ENCODE measurements at places on chromosomes 7 and 10.

GRCh38 chr10:1267568-1267967 lies 211.4 kb downstream of the WDR37 start:
- no peak for DNase-seq

GRCh38 chr7:35032166-35032565 lies 5.1 kb downstream of the DPY19L1 start:
- no peak for DNase-seq

GRCh38 chr10:79430936-79431335 lies 14.5 kb downstream of the ZCCHC24 start:
- no peak for DNase-seq

DNA sequence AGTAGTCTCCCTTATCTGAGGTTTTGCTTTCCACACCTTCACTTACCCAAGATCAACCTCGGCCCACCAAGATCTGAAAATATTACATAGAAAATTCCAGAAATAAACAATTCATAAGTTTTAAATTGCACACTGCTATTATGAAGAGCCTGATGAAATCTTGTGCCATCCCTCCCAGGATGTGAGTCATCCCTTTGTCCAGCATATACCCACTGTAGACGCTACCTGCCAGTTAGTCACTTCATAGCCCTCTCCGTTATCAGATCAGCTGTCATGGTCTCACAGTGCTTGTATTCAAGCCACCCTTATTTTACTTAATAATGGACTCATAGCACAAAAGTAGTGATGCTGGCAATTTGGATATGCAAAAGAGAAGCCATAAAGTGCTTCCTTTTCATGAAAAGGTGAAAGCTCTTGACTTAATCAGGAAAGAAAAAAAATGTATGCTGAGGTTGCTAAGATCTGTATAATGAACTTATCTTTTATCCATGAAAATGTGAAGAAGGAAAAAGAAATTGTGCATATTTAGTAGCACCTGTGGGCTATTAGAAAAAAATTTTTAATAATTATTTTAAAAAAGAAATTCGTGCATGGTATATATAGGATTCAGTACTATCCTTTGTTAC lies 9.8 kb upstream of the MRPS16 start:
- DNase-seq = peak; percentile 90

DNA sequence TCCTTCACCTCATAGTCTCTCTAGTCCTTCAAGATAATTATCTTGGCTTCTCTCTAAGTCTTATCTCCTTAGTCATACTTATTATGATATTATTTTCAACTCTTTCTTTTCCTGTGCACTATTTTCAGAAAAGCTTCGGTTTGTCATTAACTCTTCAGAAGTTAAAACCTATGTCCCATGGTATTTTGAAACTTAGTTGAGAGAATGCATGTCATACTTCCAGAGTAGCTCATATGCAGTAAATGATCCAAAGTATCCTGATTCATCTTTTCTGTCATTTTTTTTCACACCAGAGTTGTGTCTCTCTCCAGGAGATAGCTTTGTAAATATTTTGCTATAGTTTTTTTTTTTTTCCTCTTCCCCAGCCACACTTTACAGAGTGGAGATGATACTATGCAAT lies 1008.6 kb downstream of the NRG3 start:
- DNase-seq = no peak
